Activated CD8-positive, alpha-beta memory T cell treated with anti-CD3 and anti-CD28 coated beads for 48 hours (primary cell): ENCODE measurements at places on chromosomes 4 and X.

DNA sequence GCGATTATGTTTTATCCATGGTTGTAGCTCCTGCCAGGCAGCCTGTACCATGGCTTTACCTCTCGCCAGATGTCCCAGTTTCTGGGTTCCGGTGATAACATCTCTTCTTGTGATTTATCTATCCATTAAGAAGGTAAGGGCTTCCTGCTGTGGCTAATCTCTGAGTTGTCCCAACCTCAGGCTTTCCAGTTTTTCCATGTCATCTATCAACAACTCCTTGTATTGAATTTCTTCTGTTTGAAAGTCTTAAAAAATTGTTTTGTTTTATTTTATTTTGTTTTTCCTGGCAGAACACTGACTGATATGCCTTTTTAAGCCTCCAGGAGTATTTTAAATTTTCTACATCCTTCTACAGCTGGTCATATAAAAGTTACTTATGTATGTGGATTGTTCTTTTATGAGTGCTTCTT lies 241.9 kb downstream of the ANTXR2 start:
- DNase-seq = no peak

DNA sequence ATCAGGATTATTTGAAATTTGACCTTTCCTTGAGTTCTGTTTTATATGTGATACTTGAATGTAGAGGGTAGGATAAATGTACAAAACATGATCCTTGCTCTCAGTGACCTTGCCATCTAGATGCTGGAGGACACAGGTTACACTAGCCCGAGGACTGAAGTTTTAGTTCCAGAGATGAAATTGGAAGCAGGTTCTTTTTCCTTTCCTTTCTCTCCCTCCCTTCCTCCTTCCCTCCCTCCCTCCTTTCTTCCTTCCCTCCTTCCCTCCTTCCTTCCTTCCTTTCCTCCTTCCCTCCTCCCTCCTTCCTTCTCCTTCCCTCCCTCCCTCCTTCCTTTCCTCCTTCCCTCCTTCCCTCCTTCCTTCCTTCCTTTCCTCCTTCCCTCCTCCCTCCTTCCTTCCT lies 54.3 kb downstream of the LRRC66 start:
- no peak for DNase-seq

- DNase-seq = no peak
Measured at GRCh38 chrX:40570346-40571093, 10.2 kb upstream of the ATP6AP2 start.

DNA sequence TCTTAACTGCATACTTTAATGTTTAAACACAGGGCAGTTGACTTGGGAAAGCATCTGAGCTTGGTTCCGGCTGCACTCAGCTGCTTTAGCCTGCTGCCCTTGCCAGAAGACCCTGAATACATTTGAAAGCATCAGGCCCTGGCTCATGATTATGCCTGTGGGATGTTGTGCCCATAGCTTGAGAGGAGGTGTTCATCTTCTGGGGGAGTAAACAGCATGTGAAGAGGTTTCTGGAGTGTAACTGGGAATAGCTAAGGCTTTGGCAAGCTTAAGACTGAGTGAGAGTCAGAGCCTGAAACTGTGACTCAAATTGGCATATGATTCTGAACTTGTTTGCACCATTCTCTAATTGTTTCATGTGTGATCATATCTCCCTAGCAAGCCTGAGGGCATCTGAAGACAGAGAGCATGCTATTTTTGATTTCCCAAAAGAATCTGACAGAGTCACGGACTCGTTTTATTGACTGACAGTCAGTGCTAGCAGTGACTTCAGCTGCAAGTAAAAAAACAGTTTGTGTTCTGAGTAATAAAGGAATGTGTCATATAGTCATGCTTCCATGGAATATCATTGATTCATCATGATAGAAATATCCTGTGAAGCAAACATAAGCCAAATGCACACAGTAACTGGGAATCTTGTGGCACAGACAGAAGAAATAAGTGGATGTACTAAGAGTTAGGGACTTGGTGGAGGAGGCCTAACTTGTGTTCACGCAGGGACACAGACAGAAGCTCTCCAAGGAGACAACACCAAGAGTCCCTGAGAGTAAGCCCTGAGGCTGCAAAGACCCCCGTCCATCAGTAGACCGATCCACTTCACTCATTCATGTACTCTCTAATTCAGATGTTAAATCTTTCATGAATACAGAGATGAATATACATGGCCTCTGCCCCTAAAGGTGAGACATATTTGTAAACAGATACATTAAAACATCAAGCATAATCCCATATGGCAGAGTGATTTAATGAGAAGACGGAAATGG lies 100.7 kb downstream of the SYNPO2 start:
- no peak for DNase-seq

- no peak for DNase-seq
Measured at GRCh38 chrX:53642337-53642736, 44.2 kb downstream of the HUWE1 start.

DNA sequence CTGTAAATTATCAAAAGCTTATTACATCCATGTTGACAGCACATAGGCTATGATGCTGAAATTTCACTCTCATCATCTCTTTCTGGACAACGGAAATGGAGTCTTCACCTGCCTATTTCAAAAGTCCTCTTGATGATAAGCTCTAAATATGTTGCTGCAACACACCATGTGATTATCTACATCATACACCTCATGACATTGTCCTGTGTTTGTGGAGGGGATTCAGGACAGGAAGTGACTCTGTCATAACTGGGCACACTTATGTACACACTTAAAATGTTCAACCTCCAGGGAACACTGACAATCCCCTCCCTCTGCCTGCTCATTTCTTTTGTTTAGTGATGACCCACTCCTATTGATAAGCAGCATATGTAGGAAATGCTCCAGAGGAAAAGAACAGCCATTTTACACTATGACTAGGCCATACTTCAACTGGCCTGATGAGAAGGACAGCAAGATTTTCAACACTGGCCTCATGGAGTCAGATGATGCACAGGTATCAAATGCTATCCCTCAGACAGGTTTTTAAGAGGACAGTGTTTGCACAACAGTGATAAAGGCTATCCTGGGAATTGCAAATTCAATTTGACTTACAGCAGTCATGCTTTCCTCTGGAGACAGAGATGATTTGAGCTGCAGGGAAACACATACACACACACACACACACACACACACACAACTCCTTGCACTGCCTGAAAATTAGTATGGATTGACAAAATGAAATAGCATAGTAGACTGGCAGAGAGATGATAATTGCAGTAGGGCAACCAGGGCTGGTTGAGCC lies 163.3 kb upstream of the RASGEF1B start:
- no peak for DNase-seq

DNA sequence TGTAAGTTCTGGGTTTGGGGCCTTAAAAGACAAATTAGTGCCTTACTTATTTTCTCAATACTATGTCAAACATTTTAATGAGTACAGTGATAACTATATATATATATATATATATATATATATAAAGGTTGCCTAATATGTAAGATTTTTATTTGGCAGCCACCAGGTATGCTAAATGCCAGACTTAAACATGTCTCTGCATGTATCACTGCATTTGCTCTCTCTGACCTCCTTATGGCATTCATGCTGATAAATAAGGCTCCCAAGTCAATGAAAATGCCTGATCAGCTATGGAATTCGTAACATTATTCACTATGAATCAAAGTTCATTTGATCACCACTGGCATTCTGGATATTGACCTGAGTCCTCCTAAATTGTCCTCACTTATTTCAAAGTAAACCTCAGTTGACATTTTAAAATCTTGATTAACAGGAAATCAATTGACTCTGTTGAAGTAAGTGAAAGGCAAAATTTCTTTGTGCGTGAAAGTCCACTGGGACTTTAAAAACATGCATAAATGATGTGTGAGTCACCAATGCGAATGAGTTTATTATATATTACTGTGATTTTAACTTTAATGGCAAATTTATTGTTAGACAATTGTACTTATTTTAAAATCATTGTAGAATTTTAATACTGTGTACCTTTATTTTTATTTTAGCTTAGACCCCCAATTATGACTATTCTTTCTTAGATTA lies 29.2 kb upstream of the AREG start:
- DNase-seq = no peak

DNA sequence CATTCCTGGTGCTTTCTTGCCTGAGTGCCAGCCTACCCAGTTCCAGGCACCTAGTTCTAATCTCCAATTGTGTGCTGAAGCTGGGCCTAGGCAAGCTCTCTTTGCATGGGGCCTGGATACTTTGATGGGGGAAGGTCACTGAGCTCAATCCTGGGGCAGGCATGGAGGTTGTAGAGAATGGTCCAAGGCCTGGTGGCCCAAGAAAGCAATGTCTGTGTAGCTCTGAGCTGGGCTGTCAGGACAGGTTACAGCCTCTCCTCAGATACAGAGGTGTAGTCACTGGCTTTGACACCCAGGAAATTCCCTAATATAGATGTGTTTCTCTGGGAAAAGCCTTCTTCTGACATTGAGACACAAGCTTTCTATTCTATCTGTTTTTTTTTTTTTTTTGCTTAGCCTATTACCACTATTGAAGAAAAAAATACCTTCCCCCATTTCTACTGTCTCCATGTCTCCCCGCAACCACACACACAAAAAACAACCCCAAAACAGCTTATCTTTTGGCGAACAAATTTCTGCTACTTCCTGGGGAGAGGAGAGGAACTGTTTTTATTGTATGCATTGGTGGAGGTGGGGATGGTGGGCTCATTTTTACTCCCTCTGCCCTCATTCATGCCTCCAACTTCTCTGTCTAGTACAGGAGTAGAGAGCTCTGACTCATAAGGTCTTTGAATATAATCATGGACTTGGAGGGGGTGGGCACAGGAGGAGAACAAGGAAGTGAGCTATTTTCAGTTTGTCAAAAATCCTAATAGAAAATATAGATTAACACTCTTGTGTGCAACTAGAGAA lies 66.7 kb upstream of the DHX15 start:
- no peak for DNase-seq

GRCh38 chrX:155767876-155768769 lies 113.0 kb upstream of the VAMP7 start:
- DNase-seq = no peak

- no peak for DNase-seq
Measured at GRCh38 chr4:118798658-118799057, 37.3 kb downstream of the SEC24D start.

DNA sequence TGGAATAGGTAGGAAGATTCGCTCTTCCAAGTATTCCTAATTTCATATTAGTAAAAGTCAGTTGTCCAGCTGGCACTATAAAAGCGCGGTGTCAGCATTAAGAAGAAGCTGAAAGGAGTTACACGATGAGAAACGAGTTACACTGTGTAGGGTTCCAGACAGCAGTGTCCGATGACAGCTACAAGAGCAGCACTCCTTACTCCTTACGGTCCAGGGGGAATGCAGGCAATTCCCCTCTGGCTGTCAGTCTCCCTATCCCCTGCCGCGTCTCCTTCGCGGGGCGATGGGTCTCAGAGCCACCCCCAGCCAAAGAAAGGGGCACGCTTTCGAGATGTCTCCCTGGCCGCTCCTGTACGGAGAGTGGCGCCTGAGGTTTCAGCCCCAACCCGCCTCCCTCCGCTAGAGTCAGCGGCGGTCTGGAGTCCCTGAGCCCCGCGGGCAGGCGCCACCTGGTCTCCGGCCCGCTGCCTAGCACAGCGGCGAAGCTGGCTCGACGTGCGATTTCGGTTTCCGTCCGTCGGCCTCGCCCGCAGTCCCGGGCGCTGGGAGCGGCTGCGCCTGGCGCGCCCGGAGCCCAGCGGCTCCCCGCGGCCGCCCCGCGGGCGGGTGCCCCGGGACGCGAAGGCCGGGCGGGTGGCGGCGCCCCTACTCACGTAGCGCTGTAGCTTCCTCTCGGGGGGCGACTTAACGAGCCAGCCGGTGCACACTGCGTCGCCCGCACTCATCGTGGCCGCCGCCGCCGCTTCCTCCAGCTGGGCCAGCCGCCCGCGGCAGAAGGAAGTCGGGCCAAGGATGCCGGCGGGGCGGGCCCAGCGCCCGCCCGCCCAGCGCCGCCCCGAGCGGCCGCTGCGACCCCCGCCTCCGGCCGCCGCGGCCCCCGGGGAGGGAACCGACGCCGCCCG lies at the start of gene GAB3:
TSS of gene GAB3 (minus strand) at position 777 of the 902 bp plus-strand sequence. CDS start at position 725, 52 bp downstream.
- DNase-seq = no peak

GRCh38 chr4:3037957-3038461 lies 36.3 kb downstream of the HTT-AS start:
- no peak for DNase-seq

GRCh38 chrX:11408109-11408405 lies 114.8 kb downstream of the AMELX start:
- no peak for DNase-seq
